ENCODE measurements at places on chromosomes 4 and X.

DNA sequence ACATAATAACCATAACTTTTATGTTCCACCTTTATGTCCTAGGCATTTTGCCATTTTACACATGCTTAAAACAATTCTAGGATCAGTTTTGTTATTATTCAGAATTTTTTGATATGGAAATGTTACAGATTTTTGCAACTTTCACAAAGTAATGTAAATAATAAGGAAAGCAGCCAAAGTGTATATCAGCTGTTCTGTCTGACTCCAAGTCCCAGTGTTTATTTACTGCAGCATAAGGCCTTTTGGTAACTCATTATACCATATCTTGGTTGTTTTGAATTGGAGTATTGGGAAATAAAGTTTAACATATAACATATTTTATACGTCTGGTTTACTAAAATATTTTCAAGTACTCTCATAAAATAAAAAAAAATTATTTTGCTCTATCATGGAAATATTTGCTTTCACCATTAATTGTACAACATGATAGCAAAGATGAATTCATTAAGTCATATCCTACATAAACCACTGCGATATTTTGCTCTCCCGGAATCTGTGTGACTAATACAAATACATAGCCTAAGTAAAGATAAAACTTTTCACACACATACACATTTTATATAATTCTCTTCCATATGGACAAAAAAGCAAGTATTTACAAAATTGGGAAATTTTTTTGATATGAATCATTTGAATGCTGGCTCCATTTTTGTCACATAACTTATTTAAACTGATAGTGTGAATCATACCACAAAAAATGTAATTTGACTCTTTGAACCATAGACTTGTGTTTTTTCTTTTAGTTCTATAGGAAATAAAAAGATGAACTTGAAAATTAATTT is 399.0 kb downstream of the PABPC4L start:
- peak; percentile 87 for DNase-seq

- DNase-seq = no peak
These were observed 289.7 kb downstream of the HS3ST1 start for GRCh38 chr4:11138964-11139363.

GRCh38 chr4:147831551-147832171 is 99.8 kb downstream of the ARHGAP10 start:
- DNase-seq = peak; percentile 92

DNA sequence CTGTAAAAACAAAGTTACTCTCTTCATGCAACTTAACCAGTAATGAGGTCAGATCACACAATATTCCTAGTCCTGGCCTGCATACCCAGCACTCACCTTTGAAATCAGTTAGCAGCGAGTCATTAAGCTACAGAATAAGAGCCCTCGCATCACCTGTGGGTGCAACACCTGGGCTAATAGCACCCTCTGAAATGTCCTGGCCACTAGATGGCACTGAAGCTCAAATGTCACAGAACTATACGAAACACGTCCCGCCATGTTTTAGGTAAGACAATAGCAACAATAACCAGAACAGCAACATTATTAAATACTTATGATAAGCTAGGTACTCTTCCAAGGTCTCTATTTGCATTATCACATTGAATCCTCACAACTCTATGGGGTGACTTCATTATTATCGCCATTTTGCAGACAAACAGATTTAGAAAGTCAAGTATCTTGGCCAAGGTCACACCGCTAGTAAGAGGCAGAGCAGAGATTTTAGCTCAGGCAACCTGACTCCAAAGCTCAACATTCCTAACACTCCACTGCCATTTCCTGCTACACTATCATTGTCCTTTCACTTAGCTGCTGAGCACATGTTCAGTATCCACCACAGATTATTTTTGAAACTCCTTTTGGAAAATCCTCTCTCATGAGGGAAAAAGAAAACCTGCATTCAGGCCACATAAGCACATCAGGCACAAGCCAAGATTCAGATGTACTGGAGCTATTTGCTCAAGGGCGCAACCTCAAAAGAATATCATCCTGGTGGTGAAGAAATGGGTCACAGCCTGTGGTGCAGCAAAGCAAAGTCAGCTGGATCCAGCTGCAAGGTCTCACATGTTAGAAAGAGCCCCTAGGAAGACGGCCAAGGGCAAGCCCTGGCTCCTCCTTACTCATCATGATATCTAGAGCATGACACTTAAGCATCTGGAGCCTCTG is 59.5 kb upstream of the KDR start:
- peak; percentile 48 for DNase-seq

DNA sequence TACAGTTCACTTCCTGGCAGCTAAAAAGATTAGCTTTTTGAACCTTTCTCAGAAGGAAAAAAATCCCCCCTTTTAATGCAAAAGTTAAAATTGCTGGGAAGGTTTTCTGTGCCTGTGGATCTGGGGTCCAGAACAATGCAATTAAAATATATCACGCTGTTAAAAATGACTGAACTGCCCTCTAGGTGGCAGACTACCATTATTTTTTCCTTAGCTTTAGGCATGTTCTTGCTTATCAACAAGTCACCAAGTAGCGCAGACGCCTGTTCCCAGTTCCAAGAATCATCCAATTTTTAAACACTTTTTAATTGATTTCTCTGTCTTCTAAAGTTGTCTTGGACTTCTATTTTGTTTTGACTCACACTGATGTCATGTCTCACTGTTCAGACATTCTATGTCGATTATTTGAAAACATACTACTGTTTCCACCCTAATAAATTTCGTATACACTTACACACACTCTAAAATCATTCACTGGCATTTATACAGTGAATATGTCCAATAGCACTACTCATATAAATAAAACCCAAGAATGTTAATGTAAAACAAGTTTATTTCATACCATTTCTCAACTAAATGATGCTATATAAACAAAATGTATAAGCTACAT is 661.6 kb downstream of the RAPGEF2 start:
- DNase-seq = peak; percentile 76

GRCh38 chr4:163776957-163777356 is 282.5 kb downstream of the TMA16 start:
- no peak for DNase-seq

GRCh38 chrX:154064637-154065435 is 32.7 kb downstream of the MECP2 start:
- DNase-seq = no peak

DNA sequence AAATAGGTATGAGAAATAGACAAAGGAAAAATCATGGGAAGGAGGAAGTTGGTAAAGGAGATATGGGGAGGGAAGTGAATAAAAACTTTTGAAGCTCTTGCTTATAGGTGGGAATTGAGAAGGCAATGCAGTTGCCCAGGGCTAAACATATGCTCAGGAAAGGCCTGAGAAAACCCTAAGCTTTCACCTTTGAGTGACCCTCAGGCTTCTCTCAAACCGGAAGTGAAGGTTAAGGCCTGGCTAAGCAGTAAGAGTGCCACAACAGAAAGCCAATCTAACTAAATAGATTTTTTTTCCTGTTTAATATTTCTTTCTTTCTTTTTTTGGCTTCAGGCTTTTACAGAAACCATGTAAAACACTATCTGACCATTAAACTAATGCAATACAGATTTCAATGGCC is 69.5 kb upstream of the GABRA3 start:
- no peak for DNase-seq

DNA sequence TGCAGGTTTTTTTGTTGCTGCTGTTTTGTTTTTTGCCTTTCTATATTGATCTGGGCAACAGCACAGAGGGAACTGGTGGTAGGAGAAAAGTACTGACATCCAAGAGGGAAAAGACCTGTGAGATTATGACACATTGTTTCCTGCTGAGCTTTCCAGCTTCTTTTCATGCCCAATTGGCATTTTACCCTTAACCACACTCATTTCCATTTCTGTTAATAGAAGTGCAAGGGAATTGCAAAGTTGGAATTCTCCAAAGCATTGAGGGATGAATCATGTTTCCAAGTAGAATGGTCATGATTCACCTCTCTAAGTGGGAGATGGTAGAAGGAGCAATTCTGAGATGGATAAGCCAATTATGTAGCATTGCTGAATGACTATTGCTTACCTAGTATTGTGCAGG is 161.5 kb downstream of the PPARGC1A start:
- DNase-seq = peak; percentile 98

DNA sequence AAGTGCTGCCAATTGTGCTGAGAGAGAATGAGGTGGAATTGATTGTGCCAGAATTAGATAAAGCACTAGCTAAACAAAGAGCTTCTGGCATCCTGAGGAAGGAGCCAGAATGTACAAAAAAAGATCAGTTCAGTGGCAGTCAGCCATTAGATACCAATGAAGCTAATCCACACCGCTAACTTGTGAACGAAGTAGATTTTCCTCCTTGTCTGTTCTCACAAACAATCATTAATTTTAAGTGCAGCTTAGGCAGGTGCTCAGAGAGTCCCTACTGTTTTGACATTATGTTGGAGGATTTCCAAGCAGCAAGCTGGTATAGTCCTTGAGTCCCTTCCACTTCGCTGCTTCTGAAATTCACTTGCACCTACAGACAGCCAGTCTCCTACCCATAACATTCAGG is 617.4 kb downstream of the CENPC start:
- DNase-seq = no peak

DNA sequence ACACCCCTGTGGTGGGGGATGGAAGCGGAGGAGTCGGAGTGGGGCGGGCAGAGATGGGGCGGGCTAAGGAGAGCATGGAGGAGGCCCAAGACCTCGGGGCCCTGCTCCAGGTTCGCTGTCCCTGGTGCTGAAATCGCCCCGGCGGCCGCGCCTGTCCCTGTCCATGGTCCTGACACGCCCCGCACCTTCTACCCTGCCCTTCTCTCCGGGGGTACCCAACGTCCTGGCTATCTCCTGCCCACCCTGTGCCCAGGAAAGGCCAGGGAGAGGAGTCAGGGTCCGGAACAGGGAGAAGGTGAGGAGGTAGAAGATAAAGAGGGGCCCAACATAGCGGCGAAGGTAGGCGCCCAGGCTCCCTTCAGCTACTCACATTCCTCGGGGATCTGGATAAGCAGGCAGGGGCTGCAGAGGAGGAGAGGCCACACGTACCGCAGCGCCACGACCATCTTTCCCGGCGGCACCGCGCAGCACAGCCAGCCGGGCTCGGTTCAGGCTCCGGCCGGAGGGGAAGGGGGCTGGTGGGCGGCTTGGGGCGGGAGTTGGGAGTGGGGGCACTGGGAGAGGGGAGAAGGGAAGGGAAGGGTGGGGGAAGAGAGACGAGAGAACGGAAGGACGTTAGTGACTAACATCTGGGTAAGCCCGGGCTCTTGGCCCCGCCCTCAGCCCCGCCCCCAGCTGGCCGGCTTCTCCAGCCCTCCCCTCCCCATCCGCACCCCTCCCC is 10.4 kb downstream of the L1CAM start:
- DNase-seq = peak; percentile 20

DNA sequence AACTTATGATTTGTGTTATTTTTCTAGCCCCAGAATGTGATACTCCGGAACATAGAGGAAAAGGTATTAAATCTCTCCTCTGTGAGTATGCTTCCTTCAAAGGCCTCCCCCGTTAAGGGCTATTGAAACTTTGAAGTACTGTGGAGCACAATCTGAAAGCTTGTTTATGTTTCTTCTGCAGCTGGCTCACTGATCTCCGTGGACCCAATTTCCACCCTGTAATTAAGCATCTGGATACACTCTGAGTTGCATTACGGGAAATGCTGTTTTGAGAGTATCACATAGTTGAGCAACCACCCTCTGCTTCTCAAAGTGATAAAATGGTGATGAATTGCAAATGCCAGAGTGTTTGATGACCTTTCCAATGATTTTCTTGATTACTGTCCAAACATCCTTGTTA is 296.8 kb upstream of the PABPC5 start:
- DNase-seq = no peak

GRCh38 chr4:112411781-112412550 is 104.0 kb downstream of the NEUROG2 start:
- no peak for DNase-seq

DNA sequence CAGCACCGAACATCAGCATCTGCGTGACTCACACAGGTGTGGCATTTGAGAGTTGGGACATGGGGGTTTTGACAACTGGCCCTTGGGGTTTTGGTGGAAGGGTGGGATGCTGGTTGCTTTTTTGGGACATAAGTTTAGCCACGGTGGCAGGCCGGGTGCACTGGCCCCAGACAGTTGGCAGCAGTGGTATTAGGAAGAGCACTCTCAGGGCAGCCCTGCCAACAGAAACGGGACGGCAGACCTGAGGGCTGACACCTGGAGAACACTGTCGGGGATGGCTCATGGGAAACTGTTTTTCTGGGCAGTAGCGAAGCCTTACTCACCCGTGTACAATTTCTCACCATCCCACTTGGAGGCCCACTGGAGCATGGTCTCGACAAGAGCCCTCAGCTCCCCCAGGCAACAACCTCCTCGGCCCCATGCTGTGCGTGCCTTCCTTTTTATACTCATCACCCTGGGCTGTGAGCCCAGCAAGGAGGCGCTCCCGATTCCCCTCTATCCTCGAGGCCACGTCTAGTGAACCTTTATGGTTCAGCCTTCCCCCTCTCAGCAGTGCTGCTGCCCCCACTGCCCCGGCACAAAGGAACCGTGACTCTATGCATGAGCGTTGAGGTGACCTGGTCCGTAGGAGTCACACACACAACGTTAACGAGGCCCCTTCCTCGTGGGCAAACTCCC is 30.6 kb downstream of the WDR1 start:
- no peak for DNase-seq

- peak; percentile 8 for DNase-seq
These were observed 273.7 kb downstream of the HNRNPD start for GRCh38 chr4:82099928-82100579.

GRCh38 chr4:119906277-119906676 is 160.4 kb downstream of the MAD2L1 start:
- DNase-seq = no peak

GRCh38 chrX:41603596-41603995 is 85.2 kb upstream of the GPR34 start:
- DNase-seq = no peak

DNA sequence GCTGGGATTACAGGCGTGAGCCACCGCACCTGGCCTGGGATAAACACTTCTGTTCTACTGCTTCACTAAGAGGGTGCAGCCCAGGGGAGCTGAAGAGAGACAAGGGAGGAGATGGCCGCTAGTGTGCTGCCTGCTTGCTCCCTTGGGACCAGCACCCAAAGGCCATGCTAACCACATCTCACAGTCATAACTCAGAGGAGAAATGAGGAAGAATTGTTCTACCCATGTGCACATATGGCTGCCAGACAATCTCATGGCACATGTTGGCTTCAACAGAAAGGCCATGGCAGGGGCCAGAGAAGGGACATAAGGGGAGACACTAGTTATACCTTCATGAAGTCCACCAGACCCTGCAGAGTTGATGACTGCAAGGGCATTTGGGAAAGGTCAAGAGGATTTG is 22.4 kb downstream of the CLDN22 start:
- DNase-seq = no peak

DNA sequence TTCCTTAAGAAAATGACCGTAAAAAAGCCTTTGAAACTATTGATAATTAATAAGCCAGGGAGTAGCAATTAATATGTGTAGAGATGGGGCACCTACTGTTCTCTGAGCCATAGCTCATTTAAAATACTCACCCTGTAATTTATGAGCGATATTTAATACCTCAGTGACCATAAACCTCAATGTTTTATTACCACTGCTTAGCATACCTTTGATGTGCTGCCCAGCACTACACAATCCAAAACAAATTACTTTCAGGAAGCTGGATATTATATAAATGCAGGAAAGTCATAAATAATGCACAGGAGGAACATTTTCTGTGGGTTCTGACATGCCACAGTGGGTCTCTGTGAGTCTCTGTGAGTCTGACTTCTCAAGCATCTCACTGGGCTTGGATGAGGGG is 166.1 kb upstream of the RPL34 start:
- no peak for DNase-seq

Measured in fibroblast of skin of right biceps (primary cell).